ENCODE measurements at places on chromosomes 5 and 9. TPM values are rescaled to one million over a fixed set of nuclear protein-coding genes. Genes with fewer than 3 reads are reported as not detected.

Gene SPINK6
- total RNA-seq: 0.53 TPM

Gene CNTLN
- total RNA-seq: 6.3 TPM

Gene PCDHGC4
- total RNA-seq: not detected

Gene ABLIM3
- 5.7 TPM for total RNA-seq

Gene IRF1
- 33.4 TPM for total RNA-seq

Gene SH3TC2
- 0.29 TPM for total RNA-seq

Gene PIP5KL1
- 2.1 TPM for total RNA-seq

Gene ADAMTS6
- 0.11 TPM for total RNA-seq

Gene WNK2
- 5.8 TPM for total RNA-seq

Gene TRAF1
- 7.0 TPM for total RNA-seq

Gene NFIB
- total RNA-seq: 12.8 TPM

Gene LCN10
- total RNA-seq: not detected

Gene DOK3
- 4.3 TPM for total RNA-seq

Data from A549 treated with DMSO at 1 μM for 4 hours (cell line).